ENCODE measurements at places on chromosomes 1 and 21.

DNA sequence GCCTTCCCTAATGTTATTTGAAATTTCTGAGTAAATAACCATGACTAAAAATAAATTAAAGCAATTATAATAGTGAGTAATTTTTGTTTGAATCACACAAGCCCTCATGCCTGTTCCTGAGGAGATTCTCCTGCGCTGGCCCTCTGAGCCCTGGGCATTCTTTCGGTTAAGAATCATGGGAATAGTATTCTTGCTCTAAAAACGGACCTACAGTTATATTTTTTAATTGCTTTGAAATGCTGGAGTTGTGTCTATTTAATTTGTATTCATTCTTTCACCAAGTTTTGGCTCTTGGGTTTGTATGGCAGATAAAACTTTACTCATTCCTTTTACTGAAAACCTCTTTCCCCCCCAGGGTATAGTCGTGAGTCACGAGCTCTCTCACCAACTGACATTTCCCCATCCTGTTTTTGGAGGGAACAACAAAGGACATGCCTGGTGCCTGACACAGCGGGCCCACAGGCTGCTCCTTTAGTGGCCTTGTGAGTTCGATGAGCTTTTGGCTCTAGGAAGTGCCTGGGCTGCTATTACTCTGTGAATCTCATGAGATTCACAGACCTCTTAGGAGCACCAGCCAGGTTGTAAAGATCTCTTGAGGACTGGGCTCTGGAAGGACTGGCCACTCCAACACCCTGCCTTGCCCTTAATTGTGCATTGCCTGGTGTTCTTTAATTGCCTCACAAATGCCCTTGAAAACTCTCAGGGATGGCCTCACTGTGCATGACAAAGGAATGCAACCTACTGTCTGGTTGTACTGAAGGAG lies 58.6 kb downstream of the DDR2 start:
- DNase-seq: no peak

DNA sequence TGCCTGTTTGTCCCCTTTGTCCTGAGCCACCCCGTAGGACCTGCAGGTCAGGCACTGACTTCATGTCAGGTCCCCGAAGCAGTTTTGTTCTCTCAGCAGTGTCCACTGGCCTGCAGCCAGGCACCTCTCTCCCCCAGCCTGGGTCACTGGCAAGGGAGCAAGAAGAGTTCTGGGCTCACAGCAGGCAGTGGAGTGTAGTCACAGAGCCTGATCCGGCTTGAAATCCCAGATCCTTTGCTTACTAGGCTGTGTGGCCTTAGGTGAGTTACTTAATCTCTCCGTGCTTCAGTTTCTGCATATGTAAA lies 34.2 kb downstream of the L1TD1 start:
- DNase-seq: no peak

DNA sequence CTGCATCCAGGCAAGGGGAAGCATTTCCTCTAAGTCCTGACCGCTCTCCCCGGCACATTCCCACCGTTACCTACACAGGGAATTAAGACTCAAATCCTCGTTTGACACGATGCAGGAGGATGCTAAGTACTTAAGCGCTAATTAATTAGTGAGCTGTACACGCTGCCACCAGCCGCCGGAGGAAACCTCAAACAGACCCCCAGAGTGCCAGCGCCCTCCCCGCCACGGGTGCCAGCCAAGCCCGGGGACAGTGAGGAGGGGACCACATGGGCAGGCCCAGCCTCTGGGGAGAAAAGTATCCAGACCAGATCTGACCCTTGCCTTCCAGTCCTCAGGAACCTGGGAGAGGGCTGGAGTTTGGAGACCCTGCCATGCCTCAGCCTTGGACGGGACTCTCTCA lies 17.4 kb upstream of the CASZ1 start:
- no peak for DNase-seq

DNA sequence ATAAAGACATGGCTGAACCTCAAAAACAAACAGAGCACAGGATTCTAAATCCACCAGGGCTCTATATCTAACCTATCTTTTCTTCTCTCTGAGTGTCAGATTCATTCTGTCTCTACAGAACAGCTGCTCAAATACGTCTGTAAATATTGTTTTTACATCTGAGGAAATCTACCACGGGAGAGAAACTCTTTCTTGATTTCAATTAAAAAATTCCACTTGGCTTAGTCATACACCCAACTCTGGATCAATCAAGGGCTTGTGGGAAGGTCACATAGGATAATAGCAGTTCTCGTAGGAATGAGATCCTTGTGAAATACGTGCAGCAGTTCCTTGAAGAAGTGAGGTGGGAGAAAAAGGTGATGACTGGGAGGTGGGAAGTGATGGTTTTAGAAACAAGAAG lies 1355.7 kb upstream of the ADGRL2 start:
- no peak for DNase-seq

DNA sequence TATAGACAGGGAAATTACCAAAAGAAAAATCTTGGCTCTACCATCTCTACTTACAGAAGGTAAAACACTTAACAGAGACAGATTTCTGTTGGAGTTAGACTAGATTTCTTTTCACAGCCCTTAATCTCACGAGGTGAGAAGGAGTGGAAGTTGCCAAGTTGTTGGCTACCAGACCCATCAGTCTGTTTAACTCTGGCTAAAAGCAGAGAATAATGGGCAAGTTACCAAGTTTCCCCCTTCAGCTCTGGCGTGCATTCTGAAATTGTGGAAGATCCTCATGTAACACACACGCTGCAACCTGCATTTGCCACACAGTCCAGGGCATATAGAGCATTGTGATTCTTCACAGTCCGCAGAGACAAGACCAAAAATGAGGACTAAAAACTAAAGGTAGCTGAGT lies 49.3 kb downstream of the STX6 start:
- no peak for DNase-seq

DNA sequence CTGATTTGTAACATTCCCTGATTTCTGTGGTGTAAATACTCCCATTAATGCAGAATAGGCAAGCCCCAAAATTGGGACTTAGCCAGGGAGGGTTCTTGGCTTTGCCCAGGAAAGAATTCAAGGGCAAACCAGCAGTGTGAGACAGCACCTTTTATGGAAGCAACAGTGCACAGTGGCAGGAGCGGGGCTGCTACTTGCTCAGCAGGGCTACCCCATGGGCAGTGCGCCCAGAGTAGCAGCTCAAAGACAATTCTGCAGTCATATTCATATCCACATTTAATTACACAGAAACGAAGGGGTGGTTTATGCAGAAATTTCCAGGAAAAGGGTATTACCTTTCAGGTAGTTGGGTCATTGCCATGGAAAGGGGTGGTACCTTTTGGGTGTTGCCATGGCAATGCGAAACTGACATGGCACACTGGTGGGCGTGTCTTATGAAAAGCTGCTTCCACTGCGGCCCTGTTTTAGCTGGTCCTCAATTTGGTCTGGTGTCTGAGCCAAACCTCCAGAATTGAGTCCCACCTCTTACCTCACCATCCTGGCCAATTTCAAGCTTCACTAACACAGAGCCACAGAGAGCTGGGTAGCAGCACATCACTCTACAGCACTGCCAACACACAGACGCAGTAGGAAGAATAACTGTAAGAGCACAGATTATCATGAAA lies 35.9 kb downstream of the FHAD1 start:
- no peak for DNase-seq

- no peak for DNase-seq
Measured at GRCh38 chr1:51570063-51570710, 46.7 kb upstream of the OSBPL9 start.

DNA sequence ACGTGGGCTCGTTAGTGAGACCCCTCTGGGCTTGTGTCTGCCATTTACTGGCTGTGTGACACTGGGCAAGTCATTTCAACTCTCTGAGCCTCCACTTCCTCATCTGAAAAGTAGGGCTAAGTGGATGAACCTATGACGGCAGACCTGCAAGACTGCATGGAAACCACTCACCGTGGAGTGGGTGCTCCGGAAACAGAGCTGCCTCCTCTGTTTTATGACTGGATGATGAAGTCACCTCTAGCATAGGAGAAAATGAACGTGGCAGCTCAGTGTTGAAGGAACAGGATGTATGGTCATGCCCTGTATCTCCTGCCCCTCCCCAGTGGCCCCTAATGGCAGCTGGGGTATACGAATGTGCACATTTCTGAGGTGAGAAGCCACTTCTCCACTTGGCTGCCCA lies 40.5 kb downstream of the STPG1 start:
- DNase-seq: no peak

GRCh38 chr1:30305519-30305918 lies 417.9 kb downstream of the MATN1 start:
- DNase-seq: no peak

GRCh38 chr1:26831546-26832248 lies 5.2 kb downstream of the ZDHHC18 start:
- no peak for DNase-seq

- no peak for DNase-seq
Measured at GRCh38 chr1:228827019-228827418, 91.7 kb downstream of the RHOU start.

DNA sequence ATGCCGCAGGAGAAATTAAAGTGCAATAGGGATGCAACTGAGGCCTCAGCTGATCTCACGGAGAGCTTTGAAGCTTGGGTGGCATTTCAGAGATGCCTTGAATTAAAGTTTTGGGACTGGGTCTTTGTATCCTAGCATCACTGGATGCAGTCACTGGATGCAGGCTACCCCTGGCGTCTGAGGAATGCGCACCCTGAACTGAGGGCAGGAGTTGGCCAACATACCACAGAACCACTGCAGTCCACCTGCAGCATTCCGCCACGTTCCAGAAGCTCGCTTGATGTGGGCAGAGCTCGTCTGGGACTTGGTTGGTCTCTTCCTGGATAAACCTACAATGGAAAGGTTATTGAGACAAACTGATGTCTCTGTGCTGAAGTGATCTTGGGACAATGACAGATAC lies 34.1 kb upstream of the IGSF5 start:
- no peak for DNase-seq

DNA sequence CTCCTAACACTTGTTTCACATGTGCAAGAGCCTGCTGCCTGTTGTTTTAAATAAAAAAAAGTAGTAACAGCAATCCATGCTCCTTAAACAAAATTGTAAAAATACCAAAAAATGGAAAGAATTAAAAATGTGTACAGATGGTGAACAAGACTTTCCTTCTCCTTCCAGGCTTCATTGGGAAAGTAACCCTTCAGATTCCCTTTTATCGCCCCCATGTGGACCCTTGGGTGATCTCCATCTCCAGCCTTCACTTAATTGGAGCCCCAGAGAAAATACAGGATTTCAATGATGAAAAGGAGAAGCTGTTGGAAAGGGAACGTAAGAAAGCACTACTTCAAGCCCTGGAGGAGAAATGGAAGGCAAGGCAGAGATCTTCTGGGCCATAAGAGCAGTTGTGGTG lies 14.2 kb downstream of the VPS13D start:
- DNase-seq: no peak

DNA sequence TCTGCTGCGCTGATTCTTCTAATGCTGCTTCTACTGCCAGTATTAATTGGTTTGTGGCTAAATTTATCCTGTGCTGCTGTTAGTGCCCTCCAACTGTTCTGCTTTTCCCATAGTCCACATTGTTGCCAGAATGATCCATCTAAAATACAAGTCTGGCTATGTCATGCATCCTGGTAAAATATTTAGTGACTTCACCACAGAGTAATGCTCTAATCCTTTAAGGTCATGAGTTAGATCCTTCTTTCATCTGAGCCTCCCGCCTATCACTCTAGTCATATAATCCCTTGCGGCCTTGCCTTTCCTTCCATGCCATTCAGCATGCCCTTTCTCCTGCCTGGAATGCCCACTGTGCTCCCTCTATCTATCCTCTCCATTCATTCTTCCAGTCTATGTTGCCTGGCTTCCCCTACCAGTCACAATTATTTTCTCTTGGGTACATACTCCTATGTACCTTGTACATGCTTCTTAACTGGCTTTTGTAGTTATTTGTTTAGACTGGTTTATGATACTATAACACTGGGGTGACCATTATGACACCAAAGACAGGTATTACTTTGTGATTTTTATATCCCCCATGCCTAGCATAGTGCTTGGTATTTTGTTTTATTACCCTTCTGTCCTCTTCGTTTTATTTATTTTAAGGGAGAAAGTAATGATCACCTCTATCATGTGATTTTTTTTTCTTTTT lies 144.0 kb downstream of the MAGI3 start:
- peak; percentile 33 for DNase-seq

DNA sequence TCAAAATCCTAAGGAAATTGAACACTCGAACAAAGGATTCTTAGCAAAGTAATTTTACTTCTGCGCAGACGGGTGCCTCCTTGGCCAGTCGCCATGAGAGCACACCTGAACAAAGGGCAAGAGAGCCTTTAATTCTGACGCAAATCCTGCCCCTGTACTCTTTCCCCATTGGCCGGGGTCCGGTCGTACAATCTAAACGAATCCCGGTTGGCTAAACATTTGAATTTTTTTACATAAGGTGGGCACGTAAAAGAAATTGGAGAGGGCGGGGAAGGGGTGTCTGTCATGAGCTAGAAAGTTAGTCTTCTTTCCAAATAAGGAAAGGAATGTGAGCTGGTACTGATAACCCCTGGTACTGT lies 8.2 kb upstream of the IL22RA1 start:
- DNase-seq: no peak

DNA sequence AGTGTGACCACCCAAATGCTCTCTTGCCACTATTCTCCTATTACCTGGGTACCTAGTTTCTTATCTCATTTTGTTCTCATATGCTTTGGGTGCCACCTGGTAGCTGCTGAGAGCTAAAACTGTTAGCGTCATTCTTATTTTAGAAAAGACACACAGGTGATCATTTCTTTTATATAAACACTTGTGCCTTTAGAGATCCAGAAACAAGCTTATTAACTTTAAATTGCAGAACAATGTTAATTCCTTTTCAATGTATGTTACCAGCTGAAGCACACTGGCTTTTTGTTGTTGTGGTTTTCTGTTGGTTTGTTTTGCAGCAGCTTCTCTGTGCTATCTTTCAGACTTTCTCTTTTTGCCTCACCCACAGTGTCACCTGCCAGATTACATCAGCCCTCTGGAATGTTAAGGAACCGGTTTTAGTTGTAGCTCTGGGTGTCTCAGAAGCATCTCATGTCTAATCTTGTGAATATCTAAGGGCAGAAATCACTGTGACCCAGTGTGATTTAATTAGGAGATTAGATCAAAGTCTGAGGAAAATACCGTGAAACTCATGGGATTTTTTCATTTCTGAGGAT lies 43.4 kb upstream of the SLC19A2 start:
- DNase-seq: peak; percentile 68

- DNase-seq: no peak
Measured at GRCh38 chr1:91776068-91776794, 109.7 kb downstream of the TGFBR3 start.

DNA sequence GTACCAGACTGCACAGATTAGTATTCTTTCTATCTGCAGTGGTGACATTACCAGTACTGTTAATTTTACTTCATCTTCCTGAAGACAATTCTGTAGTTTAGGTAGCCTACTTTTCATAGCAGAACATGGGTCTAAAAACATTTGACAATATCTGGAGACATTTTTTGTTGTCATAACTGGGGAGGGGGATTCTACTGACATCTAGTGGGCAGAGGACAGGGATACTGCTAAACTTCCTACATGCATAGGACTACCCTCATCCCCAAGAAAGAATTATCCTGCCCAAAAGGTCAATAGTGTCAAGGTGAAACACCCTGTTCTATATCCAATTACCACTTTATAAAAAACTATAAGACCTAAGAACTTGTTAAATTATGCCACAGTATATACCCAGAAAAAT lies 3.4 kb upstream of the ARHGAP29 start:
- no peak for DNase-seq

GRCh38 chr1:185838111-185838510 lies 103.9 kb downstream of the HMCN1 start:
- no peak for DNase-seq
